ENCODE measurements at places on chromosomes 2 and 18.

- no peak for DNase-seq
Observed at GRCh38 chr18:2846636-2847316, at the start of gene EMILIN2. Gene EMILIN2 (plus strand): TSS chr18:2847006. CDS start chr18:2847189, 183 bp downstream.

GRCh38 chr18:48698707-48699106 is 159.9 kb downstream of the CTIF start:
- no peak for DNase-seq

GRCh38 chr2:102048465-102048864 is 56.7 kb downstream of the IL1R2 start:
- no peak for DNase-seq

DNA sequence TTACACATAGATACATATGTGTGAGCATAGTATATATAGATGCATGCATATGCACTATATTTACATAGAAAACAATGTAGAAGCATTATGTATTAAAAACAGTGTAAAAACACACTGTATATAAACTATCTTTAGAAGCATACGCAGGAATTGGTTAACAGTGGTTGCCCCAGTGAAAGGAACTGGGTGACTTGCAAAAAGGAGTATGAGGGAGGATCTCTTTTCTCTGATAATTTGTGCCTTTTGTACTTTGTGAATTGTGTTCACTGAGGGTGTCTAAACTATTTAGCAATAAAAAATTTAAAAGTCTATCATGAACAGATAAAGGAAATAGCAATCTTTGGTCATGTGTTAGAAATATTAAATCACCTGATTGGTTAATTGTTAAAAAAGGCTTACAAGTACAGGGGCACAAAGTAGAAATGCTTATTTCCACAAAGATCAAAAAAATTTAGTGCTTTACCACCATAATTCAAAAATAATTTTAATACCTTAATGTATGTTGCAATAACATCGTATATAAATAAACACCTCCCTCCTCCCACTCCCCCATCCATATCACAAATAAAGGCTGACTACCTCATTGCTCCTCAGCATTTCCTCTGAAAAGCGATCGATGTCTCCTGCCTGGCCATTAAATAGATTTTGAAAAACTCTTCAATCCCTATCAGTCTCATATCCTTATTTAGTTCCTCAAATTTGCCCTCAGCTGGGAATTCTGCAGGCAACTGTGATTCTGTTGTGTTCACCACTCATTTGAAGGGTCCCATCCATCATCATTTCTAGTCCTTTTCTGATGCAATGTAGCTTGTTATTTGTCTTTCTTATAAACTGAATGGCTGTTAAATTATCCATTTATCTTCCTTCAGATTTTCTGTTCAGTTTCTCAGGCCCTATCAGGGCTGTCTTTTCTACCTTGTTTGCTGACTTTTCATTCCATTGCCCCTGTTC is 257.3 kb downstream of the AGPS start:
- DNase-seq = no peak

DNA sequence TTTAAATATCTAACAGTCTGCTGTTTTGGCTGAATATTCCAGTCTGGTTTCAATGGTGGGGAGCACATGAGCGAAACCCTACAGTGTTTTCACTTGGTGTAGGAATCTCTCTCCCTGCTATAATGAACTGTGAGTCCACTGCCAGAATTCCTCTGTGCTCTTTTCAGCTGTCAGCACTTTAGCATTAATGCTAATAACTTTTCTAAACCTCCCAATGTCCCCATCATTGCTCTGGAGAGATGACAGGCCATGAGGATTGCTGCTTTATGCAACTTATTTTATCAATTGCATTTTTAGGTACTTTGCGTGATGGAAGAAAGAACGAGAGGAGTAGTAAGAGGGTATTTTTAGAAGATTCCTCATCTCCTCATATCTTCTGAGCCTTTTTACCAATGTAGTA is 25.3 kb downstream of the STK39 start:
- DNase-seq = no peak

DNA sequence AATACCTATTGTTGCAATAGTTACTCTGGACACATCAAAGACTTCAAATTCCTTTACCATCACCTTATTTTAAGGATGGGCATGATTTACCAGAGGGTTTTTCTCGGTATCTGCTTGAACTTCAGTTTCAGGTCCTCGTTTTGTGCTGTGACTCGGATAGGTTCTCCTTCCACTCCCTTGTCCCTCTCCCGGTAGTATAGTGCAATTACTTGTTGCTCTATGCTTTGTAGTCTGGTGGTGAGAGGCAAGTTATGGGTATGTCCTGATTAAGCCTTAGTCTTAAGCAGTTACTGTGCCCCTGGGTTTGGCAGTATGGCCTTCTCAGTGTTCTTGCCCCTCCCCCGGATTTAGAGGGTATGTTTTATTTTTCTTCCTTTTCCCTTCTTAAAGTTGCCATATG is 96.6 kb downstream of the RHBDD1 start:
- DNase-seq = no peak

DNA sequence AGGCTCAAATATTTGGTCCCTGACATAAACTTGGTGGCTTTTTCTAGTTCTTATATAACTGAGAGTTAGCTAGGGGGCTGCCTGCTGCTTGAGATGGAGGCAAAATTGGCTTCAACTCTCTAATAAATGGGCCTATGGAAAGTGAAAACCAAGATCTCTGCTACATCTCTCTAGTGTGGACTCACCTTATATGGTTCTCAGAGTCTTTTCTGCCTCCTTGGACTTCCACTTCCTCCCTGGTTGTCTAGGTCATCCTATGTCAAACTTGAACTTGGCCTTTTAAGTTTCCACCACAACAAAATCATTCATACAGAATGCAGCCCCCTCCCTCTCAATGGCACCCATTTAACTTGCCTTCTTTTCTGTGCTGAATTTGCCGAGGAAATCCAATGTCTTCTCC is 23.9 kb upstream of the ARHGAP25 start:
- DNase-seq = no peak

GRCh38 chr2:16722677-16723076 is 57.0 kb upstream of the CYRIA start:
- no peak for DNase-seq

DNA sequence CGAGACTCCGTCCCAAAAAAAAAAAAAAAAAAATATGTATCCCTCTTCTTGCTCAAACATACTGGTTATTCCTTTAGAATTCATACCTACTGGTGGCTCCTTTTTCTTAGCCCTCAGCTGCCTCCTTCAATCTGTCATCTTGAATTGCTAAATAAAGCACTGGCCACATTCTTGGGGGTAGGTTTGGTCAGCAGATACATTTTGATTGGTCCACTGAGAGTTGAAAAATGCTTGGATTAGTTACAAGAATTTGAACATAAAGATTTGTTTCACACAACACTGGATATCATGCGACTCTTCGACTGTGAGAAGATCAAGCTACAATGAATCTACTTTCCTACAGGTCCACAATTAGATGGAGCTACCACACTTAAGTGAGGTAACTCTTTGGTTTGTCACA is 906.1 kb upstream of the SLC39A10 start:
- DNase-seq = no peak

DNA sequence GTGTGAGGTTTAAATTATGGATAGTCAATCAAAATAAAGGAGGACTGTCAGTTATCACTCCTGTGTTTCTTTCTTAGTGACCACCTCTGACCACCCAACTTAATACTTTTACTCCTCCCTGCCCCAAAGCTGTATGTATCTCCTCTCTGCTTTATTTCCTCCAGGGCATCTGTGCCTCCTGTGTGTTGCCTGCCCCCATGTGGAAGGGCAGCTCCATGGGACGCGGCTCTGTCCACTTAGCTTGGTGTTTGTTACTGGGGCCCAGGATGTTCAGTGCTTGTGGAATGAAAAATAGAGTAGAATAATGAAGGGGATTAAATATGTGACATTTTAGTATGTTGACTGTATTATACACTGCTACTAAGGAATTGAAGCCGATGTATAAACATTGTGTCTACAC is 9.8 kb downstream of the ACP1 start:
- no peak for DNase-seq

DNA sequence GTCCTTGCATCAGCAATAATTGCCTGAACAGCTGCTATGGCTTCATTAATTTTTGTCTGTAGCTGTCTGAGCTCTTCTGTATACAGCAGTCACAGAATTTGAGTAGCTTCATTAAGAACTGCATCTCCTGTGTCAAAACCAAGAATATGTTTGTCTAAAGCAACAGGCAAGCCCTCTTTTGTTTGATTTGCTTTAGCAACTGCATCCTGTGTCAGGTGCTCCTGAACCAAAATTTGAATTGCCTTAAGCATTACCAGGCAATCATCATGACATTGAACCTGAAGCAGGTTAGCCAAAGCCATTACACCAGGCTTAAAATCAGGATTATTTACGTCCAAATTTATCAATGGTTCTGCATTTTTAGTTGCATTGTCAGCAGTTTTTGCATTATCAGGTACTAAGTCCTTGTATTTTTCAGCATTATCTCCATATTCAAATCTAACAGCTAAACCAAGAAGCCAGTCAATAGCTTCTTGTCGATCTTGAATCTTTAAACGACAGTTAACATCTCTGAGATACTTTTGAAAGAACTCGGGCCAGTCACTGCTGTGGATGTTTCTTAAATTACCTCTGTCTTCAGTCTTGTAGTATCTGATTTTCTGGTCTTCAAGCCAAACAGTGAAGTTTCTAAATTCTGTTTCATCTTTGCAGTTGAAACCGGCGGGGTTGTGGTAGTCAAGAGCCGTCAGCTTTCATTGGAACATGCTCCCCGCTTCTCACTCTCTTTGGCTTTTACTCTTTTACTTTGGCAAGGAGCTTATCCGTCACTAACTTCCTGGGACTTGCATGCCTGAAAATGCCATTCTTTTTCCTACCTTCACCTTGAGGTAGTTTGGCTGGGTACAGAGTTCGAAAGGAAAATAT is 42.2 kb downstream of the MERTK start:
- no peak for DNase-seq

DNA sequence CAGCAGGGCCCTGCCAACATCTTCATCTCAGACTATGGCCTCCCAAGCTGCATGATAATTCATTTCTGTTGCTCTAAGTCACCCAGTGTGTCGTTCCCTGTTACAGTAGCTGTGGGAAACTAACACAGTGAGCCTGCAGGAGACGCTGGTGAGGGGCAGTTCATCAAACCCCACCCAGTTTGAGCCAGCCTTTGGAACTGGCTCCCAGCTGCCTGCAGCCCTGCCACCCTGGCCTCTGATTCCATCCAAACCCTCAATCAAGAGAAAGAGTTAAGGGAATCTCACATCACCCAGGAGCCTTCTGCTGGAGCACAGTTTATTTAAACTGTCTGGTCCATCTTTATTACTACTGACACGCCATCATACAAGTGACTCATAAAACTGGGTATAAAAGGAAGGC is 64.9 kb upstream of the ZCCHC2 start:
- DNase-seq = no peak

DNA sequence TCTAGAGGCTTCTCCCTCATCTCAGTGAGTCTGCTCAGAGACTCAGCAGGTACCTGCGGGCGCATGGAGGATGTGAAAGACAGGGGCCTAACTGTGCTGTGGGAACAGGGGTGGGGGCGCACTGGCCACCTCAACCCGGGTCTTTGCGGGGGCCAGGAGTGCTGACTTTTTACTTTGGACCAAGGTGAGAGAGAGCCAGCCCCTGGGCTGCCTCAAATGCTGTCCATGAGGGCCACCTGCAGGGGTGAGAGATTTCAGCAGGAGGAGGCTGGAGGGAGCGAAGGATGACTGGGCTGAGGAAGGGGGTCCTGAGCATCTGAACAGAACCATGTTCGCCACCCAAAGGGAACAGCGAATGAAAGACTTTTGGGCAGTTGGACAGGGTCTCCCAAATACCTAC is 129.4 kb downstream of the TNS1 start:
- no peak for DNase-seq

DNA sequence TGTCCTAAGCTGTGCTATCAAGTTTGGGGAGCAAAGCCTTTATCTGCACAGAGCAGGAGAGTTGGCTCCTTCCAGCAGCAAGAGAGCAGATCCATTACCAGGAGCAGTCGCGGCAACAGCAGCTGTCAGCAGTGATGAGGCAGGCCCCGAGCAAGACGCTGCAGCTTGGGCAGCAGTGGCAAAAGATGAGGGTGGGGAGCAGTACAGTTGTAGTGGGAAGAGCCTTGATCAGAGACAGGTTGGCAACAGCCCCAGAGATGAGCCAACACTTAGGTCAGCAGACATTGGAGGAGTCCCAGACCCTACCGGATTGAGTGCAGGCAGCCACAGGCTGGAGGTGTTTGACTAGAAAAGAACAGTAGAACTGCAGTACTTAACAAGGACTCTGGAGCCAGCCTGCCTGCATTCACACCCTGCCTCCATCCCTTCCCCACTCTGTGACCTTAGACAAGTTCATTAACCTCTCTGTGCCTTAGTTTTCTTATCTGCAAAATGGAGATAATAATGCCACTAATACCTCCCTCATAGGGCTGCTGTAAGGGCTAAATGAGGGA is 117.1 kb upstream of the SERTAD2 start:
- peak; percentile 70 for DNase-seq

DNA sequence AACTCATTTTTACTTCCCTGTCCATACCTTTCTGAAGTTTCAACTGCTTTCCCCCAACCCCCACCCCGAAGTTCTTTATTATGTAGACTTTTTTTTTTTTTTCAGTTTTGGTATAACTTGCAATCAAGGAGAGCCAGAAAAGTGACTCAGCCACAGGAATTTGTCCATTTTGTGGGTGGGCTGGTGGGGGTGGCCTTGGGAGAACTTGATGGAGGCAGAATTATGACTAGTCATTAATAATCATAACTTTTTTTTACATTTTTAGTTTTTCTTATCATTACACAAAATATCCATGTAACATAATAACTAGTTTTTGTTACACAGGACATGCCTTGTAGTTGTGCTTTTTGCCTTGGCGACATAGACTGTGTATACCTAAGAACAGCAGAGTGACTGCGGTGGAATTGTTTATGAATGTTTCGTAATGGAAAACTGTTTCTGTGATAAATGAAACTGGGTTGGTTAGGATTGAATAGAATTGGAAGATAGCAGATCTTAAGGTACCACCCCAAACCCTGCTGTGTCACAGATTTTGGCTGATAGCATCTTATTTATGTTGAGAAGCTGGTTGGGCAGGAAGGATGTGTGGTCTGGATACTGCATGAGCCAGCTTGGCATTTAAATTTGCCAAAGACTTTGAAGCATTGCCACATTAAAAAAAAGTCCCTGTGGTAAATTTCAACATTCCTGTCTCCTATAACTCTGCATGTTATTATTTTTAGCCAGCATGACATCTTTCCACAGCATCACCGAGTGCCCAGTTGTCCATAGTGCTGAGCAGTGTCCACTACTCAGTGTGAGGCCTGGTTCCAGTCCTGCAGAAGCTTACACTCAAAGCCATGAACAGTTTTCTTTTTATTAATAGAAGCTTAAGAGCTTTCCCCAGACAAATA is 30.7 kb downstream of the LYPD6B start:
- peak; percentile 47 for DNase-seq

DNA sequence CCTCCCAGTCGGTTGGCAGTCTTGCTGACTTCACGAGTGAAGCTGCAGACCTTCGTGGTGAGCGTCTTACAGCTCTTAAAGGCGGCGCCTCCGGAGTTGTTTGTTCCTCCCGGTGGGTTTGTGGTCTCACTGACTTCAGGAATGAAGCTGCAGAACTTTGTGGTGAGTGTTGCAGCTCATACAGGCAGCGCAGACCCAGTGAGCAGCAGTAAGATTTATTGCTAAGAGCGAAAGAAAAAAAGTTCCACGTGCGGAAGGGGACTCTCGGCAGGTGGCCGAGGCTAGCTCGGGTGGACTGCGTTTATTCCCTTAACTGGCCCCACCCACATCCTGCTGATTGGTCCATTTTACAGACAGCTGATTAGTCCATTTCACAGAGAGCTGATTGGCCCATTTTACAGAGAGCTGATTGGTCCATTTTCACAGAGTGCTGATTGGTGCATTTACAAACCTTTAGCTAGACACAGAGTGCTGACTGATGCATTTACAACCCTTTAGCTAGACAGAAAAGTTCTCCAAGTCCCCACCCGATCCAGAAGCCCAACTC is 240.3 kb downstream of the LRATD1 start:
- no peak for DNase-seq

GRCh38 chr2:26533661-26534060 is 55.7 kb upstream of the OTOF start:
- no peak for DNase-seq
